Aorta (tissue), 5 donors: ENCODE measurements at places on chromosomes 1 and 21. TPM values are rescaled to one million over a fixed set of nuclear protein-coding genes. Genes with fewer than 3 reads are reported as not detected.

DNA sequence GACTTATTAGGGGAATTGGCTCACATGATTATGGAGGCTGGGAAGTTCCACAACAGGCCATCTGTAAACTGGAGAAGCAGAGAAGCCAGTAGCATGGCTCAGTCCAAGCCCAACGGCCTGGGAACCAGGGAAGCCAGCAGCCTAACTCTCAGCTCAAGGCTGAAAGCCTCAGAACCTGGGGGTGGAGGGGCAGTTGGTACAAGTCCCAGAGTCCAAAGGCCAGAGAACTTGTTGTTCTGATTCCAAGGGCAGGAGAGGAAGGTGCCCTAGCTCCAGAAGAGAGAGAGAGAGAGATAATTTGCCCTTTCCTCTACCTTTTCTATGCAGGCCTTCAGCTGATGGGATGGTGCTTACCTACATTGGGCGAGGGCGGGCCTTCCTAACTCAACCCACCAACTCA lies 55.3 kb downstream of the MAN1C1 start:
- H3K27me3 ChIP-seq = no peaks in the 10 kb centered on the region
- H3K27ac ChIP-seq = no peak overlapping the region
- H3K4me1 ChIP-seq = peaks cover 4% of the 10 kb centered on the region
- peak; percentile 16 for DNase-seq
- H3K4me3 ChIP-seq = no peak overlapping the region

GRCh38 chr1:192732787-192733186 lies 76.1 kb upstream of the RGS2 start:
- H3K27me3 ChIP-seq = no peaks in the 10 kb centered on the region
- DNase-seq = no peak
- H3K36me3 ChIP-seq = no peaks in the 10 kb centered on the region
- H3K4me3 ChIP-seq = no peak overlapping the region
- no peak overlapping the region for H3K27ac ChIP-seq

DNA sequence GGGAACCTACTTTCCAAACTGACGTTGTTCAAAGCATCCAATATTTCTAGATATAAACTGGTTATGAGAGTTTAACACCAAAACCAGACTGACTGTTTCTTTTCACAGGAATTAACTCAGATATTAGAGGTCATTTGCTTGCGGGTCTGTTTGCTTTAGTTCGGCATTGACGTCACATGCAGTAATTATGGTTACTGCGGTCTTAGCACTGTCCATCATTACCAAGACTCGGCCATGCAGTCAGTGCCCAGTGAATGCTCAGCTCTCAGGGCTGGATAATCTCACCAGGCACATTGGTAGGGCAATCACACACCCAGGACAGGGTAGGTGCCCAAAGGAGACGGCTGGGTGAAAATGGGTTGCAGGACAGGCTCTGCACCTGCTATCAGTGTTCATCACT lies 9.9 kb upstream of the F3 start:
- no peaks in the 10 kb centered on the region for H3K4me1 ChIP-seq
- H3K36me3 ChIP-seq = no peaks in the 10 kb centered on the region
- no peak overlapping the region for H3K27ac ChIP-seq
- no peak for DNase-seq
- no peaks in the 10 kb centered on the region for H3K27me3 ChIP-seq

GRCh38 chr1:105343317-105343716 lies 1593.6 kb downstream of the AMY1C start:
- no peak overlapping the region for H3K27ac ChIP-seq
- H3K27me3 ChIP-seq = no peaks in the 10 kb centered on the region
- H3K36me3 ChIP-seq = no peaks in the 10 kb centered on the region
- H3K4me1 ChIP-seq = no peaks in the 10 kb centered on the region
- H3K4me3 ChIP-seq = no peak overlapping the region

DNA sequence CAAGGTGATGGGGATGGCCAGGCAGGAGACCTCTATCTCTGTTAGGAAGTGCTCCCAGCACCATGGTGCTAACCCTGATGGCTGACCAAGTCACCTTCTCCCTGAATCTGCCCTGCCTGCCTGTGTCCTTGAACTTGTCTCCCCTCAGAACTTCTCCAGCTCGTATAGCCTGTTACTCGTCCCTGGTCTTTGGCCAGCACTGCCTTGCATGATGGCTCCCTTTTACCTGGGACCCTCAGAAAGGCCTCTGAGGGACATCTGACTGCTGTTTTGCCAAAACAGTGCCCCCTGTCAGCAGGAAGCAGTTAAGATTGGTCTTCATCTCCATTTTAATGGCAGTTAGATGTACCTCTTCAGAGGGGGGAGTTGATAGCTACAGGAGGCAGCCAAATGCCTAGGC lies 148.3 kb downstream of the RHOU start:
- H3K4me1 ChIP-seq = no peaks in the 10 kb centered on the region
- H3K4me3 ChIP-seq = no peak overlapping the region
- no peaks in the 10 kb centered on the region for H3K36me3 ChIP-seq
- DNase-seq = no peak
- H3K27me3 ChIP-seq = no peaks in the 10 kb centered on the region

- no peaks in the 10 kb centered on the region for H3K27me3 ChIP-seq
- H3K27ac ChIP-seq = no peak overlapping the region
- H3K4me1 ChIP-seq = no peaks in the 10 kb centered on the region
- H3K36me3 ChIP-seq = no peaks in the 10 kb centered on the region
- no peak for DNase-seq
- H3K4me3 ChIP-seq = no peak overlapping the region
Measured at GRCh38 chr1:32273391-32274208, 18.3 kb upstream of the HDAC1 start.

- H3K4me3 ChIP-seq = no peak overlapping the region
- DNase-seq = no peak
- H3K4me1 ChIP-seq = no peaks in the 10 kb centered on the region
- no peaks in the 10 kb centered on the region for H3K27me3 ChIP-seq
- no peak overlapping the region for H3K27ac ChIP-seq
Measured at GRCh38 chr1:209416716-209417115, 166.8 kb upstream of the CAMK1G start.

DNA sequence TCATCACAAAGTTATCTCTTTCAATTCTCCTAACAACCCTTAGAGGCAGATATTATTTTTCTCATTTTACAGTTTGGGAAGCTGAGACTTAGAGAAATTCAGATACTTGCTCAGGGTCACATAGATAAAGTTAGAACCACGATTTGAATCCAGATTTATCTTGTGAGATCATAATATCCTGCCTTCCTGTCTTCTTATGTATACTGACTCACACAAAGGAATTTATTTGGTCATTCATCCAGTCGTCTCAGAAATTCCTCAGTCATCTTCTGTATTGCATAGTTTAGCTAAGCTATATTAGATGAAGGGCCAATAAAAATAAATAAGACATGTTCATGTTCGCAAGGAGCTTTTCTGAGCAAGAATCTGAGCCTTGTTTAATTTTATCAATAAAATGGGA lies 35.8 kb upstream of the RUNX1 start:
- no peaks in the 10 kb centered on the region for H3K27me3 ChIP-seq
- no peak overlapping the region for H3K27ac ChIP-seq
- no peaks in the 10 kb centered on the region for H3K4me1 ChIP-seq
- H3K4me3 ChIP-seq = no peak overlapping the region
- H3K36me3 ChIP-seq = no peaks in the 10 kb centered on the region

Gene IVL
- total RNA-seq = not detected
